ENCODE measurements at places on chromosomes 2 and 18. TPM values are rescaled to one million over a fixed set of nuclear protein-coding genes. Genes with fewer than 3 reads are reported as not detected.

DLGAP1 gene
- polyA plus RNA-seq = not detected

DNA sequence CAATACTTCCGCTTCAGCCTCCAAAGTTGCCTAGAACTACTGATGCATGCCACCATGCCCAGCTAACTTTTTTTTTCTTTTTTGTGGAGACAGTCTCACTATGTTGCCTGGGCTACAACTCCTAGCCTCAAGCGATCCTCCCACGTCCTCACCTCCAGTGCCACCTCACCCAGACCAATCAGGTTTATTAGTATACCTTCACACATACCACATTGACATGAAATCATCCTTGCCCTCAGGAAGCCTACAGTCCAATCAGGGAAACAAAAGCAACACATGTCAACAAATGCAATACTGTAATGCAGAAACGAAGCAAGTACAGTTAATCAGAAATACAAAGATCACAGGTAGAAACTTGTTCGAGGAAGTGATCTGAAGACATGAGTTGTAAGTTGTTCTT lies 4.0 kb downstream of the TRIP12 start:
- no peak for DNase-seq
- peak overlapping the region; percentile 67 for H3K27ac ChIP-seq
- peaks cover 5% of the 10 kb centered on the region for H3K27me3 ChIP-seq
- H3K4me1 ChIP-seq = peaks cover 39% of the 10 kb centered on the region
- peak overlapping the region; percentile 28 for H3K4me3 ChIP-seq

GRCh38 chr2:10839813-10840212 lies 27.2 kb upstream of the PDIA6 start:
- DNase-seq = no peak
- H3K4me1 ChIP-seq = peaks cover 2% of the 10 kb centered on the region
- peaks cover 17% of the 10 kb centered on the region for H3K27me3 ChIP-seq
- H3K36me3 ChIP-seq = no peaks in the 10 kb centered on the region

DNA sequence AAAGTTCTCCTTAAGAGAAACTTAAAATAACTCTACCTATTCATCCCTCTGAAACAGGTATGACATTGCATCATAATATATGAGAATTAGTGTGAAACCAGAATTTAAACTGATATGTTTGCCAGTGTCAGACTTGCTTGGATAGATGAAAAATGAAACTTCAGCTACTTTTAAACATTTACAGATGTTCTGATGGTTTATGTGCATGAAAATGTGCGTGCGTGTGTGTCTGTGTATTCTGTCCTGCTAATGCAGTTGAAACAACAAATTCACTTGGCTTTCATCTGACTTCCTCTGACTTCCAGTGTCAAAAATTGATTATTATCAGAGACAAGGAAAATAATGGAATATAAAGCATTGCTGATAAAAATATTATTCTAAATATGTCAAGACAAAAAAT lies 719.4 kb downstream of the LRP1B start:
- no peaks in the 10 kb centered on the region for H3K27me3 ChIP-seq
- H3K4me3 ChIP-seq = no peak overlapping the region
- no peaks in the 10 kb centered on the region for H3K4me1 ChIP-seq
- DNase-seq = no peak

DNA sequence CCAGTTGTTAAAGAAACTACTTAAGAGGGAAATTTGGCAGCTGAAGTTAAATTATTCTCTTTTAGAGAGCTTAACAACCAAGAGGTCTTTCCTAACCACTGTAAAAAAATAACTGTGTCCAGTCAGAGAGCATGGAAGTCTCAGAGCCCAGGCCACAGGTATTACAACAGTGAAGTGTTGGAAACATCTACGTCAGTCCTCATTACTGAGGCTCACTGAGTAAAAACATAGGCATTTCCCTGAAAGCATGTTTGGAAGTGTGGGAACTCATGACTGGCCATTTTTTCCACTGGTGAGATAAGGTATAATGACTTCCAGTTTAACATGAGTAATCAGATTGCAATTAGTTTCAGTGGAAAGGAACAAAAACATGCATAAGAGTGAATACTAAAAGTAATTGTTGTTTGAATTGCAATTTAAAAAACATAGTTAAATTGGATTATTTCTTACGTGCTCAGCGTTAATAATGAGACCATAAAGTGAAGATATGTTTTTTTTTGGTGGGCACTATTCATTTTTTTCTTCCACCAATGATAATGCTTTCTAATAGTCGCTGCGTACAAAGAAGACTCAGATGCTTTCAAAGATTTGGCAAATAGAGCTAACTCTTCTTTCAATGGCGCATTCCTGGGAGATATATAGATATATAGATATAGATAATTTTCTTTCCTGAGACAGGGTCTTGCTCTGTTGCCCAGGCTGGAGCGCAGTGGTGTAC lies 60.8 kb downstream of the EFEMP1 start:
- no peaks in the 10 kb centered on the region for H3K36me3 ChIP-seq
- H3K4me3 ChIP-seq = no peak overlapping the region
- peaks cover 3% of the 10 kb centered on the region for H3K27me3 ChIP-seq
- H3K4me1 ChIP-seq = no peaks in the 10 kb centered on the region
- DNase-seq = no peak
- H3K27ac ChIP-seq = no peak overlapping the region

DNA sequence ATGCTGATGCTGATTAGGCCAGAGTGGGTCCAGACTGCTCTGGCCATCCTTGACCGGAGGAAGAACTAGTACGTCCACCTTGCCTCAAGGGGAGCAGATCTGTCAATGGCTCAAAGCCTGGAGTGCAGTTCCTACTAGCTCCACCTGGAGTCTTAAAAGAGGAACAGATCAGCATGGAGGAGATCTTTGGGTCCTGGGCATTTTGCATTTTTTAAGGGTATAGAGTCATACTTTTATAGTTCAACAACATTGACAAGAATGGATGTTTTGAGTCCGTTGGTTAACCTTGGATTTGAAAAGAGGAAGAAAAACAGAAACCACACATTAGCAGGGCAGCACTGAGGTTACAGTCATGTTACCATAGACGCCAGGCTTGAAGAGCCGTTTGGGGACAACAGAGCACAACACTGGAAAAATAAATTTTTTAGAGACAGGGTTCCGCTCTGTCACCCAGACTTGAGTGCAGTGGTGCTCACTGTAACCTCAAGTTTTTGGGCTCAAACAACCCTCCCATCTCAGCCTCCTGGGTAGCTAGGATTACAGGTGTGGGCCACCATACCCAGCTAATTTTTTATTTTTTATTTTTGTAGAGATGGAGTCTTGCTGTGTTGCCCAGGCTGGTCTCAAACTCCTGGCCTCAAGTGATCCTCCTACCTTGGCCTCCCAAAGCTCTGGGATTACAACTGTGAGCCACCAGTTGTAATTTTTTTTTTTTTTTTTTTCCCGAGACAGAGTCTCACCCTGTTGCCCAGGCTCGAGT lies 78.5 kb downstream of the PRKCE start:
- no peak overlapping the region for H3K27ac ChIP-seq
- no peak for DNase-seq
- no peak overlapping the region for H3K4me3 ChIP-seq
- H3K4me1 ChIP-seq = no peaks in the 10 kb centered on the region

- H3K36me3 ChIP-seq = no peaks in the 10 kb centered on the region
- H3K4me3 ChIP-seq = no peak overlapping the region
- no peaks in the 10 kb centered on the region for H3K4me1 ChIP-seq
- H3K27me3 ChIP-seq = peaks cover 4% of the 10 kb centered on the region
Observed at GRCh38 chr2:193935114-193935513, 1721.9 kb upstream of the SLC39A10 start.

DNA sequence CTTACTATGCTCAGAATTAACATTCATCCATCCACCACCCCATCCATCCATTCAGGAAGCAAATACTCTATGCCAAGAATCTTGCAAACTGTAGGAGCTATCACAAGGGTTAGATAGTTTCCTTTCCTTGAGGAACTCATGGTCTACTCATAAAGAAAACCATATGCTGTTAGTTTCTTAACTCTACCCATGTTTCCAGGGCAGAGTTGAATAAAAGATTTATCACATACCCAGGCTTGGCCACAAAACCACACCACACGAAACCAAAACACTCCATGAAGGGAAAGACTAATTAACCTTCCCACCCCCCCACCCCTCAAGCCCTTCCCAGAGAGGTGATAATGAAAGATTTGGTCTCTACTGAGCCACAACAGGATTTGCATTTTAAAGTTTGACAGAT lies 23.7 kb upstream of the MSGN1 start:
- no peaks in the 10 kb centered on the region for H3K36me3 ChIP-seq
- peaks cover 51% of the 10 kb centered on the region for H3K27me3 ChIP-seq
- no peak overlapping the region for H3K4me3 ChIP-seq
- no peaks in the 10 kb centered on the region for H3K4me1 ChIP-seq

ASXL2 gene
- 7.6 TPM for polyA plus RNA-seq

ANO7 gene
- 0.16 TPM for polyA plus RNA-seq

KIF5C gene
- polyA plus RNA-seq = 0.46 TPM
